Left ventricle myocardium inferior (tissue), 1 donor: ENCODE measurements at places on chromosomes 12 and 14. TPM values are rescaled to one million over a fixed set of nuclear protein-coding genes. Genes with fewer than 3 reads are reported as not detected.

Gene DCN
- 716 TPM for total RNA-seq

Gene TMEM229B
- 1.4 TPM for total RNA-seq

Gene BCL2L14
- total RNA-seq, result not detected

Gene ISM2
- not detected for total RNA-seq

Gene ALX1
- total RNA-seq, result not detected

Gene EML5
- total RNA-seq, result 0.36 TPM

Gene TRHDE
- 0.96 TPM for total RNA-seq

Gene PRH2
- not detected for total RNA-seq

Gene HCAR3
- not detected for total RNA-seq

Gene CLEC4C
- not detected for total RNA-seq

Gene CCDC177
- not detected for total RNA-seq

DNA sequence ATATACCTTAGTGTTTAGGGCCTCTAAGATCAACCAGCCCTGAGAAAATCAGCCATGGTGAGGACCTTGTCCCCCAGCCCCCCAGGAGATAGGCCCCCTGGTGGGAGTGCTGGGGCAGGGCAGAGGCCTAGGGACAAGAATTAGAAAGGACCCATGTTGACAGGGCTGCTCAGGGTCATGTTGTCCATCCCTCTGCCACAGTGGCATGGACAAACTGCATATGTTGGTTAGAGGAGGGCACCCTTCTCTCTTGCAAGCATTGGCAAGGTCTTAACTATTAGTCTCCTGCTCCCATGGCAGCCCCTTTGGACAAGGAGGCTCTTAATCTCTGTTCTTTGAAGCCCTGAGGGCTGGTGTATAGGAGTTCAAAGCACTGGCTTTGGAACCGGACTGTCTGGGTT is 755 bp upstream of the PTPN6 start:
- no peak for DNase-seq

- DNase-seq, result peak; percentile 46
These were observed 9.7 kb downstream of the GLRX5 start for GRCh38 chr14:95544588-95544987.

GRCh38 chr14:94123868-94124267 is 5.5 kb downstream of the IFI27L2 start:
- no peak for DNase-seq

DNA sequence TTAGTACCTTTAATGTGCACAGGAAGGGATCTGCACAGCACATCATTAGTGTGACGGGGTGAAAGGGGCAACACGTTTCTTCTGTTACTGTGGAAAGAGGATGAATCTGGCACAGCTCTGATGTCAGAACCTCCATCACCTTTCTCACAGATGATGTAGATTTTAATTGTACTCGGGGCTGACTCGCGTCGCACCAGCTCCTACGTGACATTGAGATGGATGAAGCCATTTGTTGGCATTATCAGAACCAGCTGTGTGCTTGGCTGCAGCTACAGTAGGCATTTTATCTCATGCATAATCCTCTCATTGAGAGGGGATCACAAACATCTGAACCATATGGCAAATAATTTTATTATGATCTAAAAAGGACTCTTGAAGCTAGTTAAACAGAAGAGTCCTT is 173.6 kb downstream of the PDZRN4 start:
- DNase-seq, result no peak

DNA sequence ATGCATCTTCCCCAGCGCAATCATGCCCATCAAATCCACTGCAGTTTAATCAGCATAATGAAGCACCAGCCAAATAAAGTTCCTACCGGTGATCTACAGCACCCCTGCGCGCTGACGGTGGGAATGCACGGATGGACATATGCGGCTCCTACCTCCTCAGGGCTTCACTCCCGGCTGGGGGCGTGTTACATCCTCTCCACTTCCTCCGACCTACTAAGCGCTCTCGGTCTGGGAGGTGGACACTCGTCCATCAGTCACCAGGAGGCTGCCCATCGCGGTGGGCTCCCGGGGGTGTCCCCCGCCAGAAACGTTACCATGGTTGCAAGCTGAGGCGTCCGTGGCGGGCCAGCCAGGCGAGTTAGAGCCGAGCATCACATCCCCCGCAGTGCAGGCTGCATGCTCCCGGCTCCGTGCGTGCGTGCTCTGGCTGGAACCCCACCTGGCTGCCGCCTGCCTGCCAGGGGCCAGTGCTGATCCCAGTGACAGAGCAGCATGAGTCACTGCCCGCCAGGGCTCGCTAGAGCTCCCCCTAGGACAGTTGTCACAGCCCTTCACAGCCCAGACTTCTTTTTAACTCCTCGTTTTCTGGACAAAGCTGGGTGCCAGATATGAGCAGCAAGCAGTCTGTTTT is 73.0 kb downstream of the CIT start:
- peak; percentile 35 for DNase-seq

GRCh38 chr12:132620899-132621656 is 2.5 kb downstream of the P2RX2 start:
- DNase-seq, result no peak

GRCh38 chr12:128467882-128468281 is 200.9 kb downstream of the TMEM132C start:
- DNase-seq, result no peak

DNA sequence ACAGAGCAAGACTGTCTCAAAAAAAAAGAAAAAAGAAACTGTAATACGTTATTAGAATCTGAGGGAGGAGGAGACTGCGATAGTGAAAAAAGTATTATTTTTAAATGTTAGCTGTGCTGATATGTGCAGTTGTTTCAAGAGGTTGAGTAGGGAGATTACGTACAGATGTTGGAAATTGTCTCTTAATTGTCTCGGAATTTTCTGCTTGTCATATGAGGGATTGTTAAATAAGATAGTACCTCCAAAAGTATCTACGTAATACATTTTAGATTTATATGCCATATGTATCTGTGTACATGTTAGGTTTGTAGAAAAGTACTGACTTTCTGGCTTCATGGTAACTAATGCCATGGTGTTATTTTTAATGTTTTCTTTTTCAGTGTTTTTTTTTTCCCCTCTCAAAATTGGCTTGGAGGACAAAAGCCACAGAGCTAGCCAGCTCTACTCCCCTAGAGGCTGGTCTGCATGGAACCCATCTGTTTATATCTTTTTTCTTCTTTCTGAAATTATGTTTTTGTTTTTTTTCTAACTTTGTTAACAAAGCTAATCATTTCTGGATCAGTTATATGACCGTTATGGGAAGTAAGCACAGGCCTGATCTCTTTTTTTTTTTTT is 3.4 kb downstream of the RIMKLB start:
- DNase-seq, result no peak

GRCh38 chr14:95200404-95200803 is 43.1 kb upstream of the DICER1 start:
- no peak for DNase-seq

DNA sequence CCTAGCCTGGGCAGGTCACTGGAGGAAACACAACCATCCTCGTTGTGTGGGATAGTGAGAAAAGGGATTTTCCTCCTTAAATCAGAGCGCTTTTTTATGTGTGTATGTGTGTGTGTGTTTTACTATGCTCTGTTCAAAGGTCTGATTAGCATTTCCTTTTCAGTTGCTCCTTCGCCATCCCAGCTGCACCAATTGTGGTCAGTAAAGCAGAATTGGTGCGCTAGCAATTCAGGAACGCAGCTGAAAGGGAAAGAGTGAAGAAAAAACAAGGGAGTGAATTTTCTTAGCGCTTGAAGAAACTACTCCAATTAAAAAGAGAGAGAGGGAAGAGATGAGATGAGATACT is 173.3 kb upstream of the PARP11 start:
- no peak for DNase-seq

- no peak for DNase-seq
These were observed 8.9 kb downstream of the RBMS2 start for GRCh38 chr12:56530390-56531055.

- DNase-seq, result no peak
These were observed 38.5 kb downstream of the NFKBIA start for GRCh38 chr14:35366056-35366451.

GRCh38 chr14:22553445-22553844 is 35.6 kb downstream of the DAD1 start:
- DNase-seq, result no peak

DNA sequence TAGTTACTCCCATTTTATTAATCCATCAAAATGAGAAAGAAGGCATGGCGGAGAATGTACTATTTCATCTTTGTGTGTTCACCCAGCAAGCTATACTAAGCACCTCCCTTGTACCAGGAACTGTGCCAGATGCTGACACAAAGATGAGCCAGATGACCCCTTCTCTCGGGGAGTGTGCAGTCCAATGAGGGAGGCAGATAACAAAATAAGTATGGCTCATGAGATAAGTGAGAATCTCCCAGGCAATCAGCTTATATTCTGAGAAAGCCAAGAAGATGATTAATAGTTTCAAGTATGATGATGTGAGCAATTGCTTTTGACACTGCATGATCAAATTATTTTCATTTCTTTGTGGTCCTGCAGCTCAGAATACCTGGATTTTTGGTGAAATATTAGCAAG is 1.3 kb upstream of the TMEM233 start:
- DNase-seq, result no peak

DNA sequence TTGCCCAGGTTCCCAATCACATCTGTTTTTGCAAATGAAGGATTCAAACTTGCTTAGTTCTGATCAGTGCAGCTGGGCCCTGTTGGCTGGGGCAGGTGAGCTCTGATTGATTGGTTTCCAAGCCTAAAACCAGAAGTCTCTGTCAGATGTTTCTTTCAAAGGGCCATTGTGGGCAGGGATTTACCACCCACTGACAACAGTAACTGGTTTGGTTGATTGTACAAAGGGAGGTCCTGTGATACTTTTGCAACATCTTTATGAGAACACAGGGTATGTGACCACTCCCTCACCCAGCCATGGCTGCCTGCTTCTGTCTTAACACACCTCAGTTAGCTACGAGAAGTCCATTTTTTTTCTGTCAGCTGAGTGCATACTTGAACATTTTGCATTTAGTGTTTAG is 184.1 kb downstream of the FLRT2 start:
- DNase-seq, result no peak

GRCh38 chr14:37720131-37720530 is 124.7 kb downstream of the TTC6 start:
- DNase-seq, result no peak

DNA sequence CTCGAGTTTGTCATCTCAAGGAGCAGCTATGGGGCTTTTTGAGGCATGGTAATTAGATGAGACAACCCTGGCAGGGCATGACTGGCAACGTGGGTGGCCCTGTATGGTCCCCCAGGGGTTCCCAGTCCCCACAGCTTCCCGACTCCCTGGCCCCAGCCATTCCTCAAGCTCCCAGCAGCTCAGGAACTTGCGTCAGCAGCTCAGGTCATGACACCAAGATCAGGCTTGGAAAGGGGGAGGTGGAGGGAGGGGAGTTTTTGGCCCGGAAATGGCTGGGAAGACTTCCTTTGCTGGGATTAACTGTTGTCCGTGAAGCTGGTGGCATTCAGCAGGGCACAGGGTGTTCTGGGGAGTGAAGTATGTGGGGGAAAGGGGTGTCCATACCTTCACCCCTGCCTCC is 10.4 kb upstream of the NRIP2 start:
- DNase-seq, result peak; percentile 28

DNA sequence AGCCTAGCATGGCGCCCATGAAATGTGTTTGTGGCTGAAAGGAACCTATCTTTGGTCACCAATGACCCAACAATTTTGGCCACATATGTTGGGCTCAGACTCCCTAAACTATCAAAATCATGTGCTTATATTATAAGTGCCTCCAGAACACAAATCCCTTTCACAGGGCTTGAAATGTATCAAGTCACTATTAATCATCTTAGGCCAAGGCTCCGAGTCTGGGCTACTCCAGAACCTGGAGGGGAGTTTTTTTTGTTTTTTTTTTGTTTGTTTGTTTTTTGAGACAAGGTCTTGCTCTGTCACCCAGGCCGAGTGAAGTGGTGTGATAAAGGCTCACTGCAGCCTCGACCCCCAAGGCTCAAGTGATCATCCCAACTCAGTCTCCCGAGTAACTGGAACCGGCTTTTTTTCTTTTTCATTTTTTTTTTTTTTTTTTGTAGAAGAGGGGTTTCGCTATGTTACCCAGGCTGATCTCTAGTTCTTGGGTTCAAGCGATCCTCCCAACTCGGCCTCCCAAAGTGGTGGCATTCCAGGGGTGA is 989 bp upstream of the DRAM1 start:
- DNase-seq, result no peak

DNA sequence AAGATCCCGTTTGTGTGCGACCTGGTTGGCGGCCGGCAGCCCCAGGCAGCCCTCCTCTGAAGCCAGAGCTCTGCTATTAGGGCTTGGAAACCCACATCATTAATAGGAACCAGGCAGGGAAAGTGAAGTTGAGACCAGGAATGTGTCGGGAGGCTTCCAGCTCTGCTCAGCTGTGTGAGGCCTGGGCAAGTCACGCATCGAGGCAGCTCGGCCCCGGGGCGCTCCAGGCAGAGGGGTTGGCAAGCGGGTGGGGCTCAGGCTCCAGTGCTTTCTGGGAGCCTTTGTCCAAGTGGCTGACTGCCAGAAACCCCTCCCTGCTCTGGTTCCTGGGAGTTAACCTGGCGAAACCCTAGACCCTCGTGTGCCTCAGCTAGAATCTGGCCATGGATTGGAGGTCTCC is 1151.7 kb downstream of the VRK1 start:
- DNase-seq, result no peak

- no peak for DNase-seq
These were observed 36.6 kb downstream of the EID3 start for GRCh38 chr12:104340177-104340576.

DNA sequence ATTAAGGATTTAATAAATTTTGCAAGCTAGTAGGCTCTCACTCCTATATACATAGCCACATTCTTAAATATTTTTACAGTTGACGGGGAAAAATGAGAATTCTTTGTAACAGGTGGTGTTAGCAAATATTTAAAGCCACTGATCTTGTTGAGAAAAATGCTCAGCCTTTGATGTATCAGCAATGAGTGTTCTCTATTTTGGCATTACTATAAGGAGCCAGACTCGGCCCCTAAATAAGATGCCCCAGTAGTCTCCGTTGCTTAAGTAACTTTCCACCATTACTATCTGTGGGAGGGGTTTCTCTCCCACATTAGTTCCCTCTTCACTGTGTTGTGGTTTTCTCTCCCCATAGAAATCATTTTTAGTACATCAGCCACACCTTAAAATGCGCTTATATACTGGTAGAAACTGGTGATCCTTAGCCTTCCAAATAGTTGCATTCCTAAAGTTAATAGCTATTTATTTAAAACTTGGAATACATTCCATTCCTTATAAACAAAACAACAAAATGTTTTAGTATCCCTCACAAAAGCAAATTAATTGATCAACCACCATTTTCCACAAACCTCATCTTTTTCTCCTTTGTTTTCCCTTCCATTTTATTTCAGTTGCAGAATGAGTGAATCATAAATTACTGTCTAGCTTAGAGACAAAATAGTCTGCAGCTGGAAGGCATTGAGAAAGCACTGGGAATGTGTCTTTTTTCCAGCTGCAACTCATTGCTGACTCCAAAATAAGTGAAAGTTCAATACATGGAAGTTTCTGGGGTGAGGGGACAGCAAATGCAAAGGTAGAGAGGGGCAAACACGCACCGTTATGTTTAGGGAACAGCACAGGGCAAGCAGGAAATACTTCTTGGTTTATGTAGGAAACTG is 84.7 kb upstream of the FERMT2 start:
- no peak for DNase-seq

- no peak for DNase-seq
These were observed 132.8 kb upstream of the HIF1A start for GRCh38 chr14:61562321-61563161.
